Psoas muscle (tissue), 8 donors: ENCODE measurements at places on chromosomes 13 and 19. TPM values are rescaled to one million over a fixed set of nuclear protein-coding genes. Genes with fewer than 3 reads are reported as not detected.

Gene CERS1
- total RNA-seq, result 6.4 TPM

DNA sequence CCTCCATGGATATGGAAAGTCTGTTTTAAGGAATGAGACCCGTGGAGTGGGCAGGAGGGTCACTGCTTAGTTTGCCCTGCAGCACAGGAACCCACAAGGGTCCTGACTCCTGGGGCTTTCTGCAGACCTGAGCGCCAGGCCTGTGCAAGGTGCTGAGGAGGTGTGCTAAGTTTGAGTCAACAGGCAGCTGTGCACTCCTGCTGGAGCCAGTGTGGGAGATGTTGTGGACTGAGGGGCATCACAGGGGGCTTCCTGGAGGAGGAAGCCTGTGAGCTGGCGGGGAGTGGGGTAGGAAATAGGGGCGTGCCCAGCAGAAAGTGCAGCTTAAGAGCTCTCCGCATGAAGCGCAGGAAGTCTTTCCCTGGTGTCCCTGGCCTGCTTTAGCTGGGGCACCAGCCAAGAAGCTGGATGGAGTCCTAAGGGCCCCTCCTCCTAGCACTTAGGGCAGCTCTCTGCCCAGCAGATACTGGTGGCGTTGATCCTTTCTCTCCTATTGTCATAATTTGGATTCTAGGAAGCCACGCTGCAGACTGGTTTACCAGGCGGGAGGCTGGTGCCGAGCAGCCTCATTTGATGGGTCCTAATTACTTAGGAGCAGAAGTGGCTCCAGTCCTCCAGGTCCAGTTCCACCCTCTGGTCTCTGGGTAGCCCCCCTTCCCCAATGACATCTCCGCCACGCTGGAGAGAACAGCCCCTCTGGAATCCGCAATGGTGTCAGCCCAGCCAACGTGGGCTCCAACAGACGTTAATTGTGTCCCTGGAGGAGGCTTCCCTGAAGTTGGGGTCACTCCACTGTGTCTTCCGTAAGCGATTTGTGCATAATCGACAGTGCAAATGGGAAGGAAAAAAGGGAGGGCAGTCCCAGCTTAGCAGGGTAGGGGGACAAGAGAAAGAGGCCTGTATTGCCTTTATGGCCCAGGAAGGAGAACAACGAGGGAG lies 309.2 kb downstream of the ZNF536 start:
- no peak for DNase-seq

DNA sequence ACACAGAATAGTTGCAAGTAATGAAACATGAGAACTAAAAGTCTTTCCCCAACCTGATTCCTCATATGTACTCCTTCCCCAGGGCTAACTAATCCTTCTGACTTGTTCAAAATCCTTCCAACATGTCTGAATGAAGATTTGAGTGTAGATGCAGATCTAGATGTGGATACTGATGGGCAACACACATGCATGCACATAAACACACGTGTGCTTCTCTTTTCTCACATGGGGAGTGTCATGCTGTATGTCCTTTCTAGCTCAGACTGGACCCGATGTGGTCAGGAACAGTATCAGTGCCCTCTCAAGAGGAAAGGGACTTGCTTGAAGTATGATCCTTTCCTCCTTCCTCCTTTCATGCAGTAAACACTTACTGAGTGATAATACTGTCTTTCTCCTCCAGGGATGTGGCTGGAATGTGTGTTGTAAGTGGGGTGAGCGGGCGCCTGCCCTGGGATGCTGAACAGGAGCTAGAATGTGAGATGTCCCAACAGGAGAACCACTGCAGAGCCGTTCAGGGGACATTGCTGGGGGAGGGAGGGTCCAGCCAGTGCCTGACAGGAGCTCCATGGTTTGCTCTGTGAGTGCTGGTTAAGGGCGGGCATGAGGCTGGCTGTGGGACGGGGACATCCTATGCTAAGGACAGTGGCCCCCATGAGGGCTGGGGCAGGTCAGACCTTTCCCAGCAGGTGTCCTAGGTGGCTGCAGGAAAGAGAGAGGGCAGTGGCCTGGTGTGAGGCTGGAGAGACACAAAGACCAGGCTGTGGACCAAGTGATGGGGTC lies 146.9 kb downstream of the TEX29 start:
- DNase-seq, result no peak

Gene TEX101
- not detected for total RNA-seq

- no peak for DNase-seq
Measured at GRCh38 chr19:1626417-1627010, 21.3 kb upstream of the UQCR11 start.

Gene GRIN2D
- 0.07 TPM for total RNA-seq

GRCh38 chr13:86591862-86592261 lies 792.6 kb upstream of the SLITRK6 start:
- no peak for DNase-seq

Gene COX7A1
- total RNA-seq, result 1,598 TPM

DNA sequence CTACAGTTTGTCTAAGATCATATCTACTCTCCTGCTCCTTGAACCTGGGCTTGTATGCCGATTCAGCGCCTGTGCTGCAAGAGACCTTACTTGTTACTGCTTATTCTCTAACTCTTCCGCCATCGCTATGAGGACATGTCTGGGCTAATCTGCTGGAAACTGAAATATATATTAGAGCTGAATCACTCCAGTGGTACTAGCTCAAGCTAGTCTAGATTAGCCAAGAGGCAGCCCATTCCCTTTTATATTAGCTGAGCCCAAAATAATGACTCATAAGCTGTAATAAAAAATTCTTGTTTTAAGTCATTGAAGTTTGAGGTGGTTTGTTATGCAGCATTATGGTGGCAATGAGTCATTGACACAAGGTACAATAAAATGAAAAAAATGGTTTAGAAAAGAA lies 52.8 kb downstream of the SLC6A16 start:
- no peak for DNase-seq

Gene WASF3
- 7.8 TPM for total RNA-seq

DNA sequence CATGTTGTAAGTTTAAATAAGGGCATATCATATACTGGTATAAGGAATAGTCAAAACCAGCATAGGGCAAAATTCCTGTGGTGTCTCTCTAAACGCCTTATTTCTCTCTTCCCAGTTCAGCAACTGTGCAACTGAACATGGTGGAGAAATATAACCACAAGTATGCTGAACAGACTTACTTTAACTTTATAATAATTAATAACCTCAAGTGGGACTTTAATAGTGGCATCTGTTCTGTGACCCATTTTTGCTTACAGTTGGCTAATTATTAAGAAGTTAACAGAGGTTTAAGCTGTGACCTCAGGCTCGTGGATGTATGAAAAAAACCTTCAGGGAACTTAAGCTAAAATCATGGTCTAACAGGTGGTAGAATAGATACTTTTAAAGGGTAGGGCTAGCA lies 54.3 kb downstream of the MICU2 start:
- DNase-seq, result no peak

Gene KCNN4
- 0.89 TPM for total RNA-seq

- DNase-seq, result peak; percentile 34
Measured at GRCh38 chr19:35609851-35610353, 2.6 kb upstream of the HAUS5 start.

DNA sequence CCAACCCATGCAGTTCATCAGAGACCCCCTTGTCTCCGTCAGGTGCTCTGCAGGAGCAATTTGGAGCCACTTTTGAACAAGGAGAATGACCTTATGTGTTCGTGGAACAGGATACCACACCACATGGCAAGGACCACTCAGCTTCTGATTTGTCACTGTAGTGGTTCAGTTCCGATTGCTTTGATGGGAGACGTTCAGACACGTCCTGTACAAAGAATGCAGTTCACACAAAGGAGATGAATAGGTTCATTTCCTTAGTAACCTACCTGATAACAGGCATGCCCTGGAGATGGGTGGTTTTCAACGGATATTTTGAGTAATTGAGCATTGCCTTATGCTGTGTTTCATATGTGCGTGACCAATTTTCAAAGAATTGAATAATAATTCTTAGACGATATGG lies 17.2 kb downstream of the FGF9 start:
- no peak for DNase-seq

- DNase-seq, result no peak
Measured at GRCh38 chr19:29277102-29277501, 64.2 kb upstream of the UQCRFS1 start.

- no peak for DNase-seq
Measured at GRCh38 chr19:14183741-14184350, 22.1 kb downstream of the ADGRL1 start.

- peak; percentile 78 for DNase-seq
Measured at GRCh38 chr19:1122972-1123363, 19.2 kb downstream of the GPX4 start.

GRCh38 chr19:46447824-46448223 lies 19.1 kb upstream of the PNMA8C start:
- no peak for DNase-seq

DNA sequence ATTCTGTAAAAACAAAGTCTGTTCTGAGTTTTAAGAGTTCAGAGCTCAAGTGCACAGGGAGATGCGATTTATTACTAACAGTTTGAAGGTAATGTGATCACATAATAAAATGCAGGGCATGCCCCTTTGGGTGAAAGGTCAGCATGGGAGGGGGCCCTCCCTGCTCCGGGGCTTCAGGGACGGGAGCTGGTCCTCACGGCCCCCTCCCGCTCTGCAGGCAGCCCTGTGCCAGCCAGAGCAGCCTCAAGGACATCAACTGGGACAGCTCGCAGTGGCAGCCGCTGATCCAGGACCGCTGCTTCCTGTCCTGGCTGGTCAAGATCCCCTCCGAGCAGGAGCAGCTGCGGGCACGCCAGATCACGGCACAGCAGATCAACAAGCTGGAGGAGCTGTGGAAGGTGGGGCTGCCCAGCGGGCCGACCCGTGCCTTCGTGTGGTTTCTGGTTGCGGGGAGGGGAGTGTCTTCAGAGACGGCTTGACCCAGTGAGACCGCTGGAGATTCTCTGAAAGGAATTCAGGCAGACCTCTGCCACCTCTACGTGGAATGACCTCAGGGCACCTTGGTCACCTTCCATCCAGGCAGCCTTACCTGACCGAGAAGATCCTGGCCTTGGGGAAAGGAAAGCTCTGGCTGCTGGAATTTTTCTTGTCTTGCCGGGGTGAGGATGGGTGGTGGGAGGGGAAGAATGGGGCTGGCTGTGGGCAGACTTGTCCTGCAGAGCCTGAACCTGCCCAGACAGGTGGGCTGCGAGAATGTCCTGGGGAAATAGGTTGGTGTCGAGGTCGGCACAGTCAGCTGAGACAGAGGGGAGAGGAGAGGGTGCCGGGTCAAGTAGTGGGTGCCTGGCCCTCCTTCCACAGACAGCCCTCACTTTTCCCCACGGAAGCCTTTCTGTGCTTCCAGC lies 19.0 kb downstream of the UPF1 start:
- no peak for DNase-seq

DNA sequence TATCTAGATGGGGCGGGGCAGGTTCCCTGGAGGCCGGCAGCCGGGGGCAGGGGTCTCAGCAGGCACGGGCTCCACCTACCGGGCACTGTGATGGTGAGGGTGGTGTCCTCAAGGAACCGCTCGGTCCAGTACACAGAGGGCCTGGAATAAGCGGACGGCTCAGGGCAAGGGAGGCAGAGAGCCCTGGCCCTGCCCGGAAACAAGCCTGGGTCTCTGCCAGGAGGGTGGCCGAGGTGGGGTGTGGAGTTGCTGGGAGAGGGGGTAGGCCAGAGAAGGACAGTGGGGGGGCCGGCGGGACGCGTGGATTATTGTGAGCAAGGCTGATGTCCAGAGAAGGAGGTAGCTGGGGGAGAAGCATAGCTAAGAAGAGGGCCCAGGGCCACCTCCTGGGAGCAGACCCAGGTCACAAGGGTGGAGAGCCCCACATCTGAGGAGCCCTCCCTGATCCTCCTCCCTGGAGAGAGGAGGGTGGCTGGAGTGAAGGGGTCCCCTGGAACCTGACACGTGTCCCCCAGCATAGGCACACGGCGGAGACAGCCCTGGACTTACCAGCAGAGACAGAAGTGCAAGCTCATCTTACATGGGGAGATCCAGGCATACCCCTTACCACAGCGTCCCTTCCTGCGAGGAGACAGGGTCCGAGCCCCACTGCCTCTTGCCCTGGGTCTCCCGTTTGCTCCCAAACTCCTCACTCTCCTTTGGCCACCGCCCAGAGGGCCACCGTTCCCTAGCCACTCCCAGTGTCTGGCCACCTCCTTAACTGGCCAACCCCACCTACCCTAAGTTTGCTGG lies 29.0 kb upstream of the MIER2 start:
- no peak for DNase-seq

Gene GRAMD1A
- 40.0 TPM for total RNA-seq

GRCh38 chr13:83731113-83731512 lies 151.2 kb downstream of the SLITRK1 start:
- DNase-seq, result no peak

Gene ZNF541
- total RNA-seq, result 0.73 TPM

DNA sequence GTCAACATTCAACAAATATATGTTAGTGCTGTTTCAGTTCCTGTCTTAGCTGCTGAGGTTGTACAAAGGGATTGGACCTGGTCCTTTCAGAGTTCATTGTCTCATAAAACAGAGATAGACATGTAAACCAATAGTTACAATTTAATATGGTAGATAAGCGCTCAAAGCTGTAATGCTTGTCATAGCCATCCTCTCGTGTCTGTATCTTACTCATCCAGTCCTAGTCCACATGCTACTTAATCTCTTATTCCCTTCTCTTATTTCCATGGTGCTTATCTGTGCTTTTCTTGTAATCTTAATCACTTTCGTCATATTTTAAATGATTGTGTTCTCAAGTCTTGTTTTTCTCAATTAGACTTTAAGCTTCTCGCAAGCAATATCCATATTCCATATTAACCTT lies 185.2 kb upstream of the OBI1 start:
- DNase-seq, result no peak

DNA sequence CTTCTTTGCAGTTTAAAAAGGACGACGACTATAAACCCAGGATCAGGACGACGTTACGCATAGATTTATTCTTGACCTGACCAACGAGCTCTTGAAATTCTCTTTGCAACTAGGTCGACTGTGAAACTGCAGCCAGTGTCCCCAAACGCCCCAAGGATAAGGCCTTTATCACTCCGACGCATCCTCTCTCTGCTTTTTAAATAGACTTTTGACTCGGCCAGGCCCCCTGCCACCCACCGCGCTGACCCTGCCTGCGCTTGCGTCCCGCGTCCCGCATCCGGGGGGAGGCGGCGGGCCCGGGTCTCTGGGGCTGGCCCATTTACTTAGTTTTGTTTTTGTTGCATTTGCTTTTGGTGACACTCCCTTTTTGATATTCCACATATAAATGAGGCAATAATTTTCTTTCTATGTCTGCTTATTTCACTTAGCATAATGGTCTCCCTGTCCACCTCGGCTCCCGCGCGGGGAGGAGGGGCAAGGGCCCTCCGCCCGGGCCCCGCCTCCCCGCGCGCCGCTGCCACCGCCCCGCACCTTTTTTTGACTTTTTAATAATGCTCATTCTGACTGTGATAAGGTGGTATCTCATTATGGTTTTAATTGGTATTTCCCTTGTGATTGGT lies 17.4 kb downstream of the RB1 start:
- no peak for DNase-seq

DNA sequence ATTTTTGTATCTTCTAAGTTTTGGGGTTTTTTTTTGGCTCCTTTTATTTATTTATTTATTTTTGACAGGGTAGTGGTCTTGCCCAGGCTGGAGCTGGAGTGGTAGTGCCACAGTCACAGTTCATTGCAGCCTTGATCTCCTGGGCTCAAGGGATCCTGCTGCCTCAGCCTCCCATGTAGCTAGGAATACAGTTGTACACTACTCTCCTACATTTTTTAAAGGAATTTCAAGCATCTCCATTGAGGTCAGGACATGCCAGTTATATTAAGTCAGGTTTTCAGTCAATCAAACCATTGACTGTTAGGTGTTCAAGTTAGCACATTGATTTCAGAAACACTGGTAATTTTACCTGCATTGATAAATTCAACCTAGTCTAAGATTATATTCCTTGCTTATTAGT lies 480.5 kb upstream of the SPRY2 start:
- DNase-seq, result no peak

Gene CEACAM20
- not detected for total RNA-seq

- DNase-seq, result peak; percentile 62
Measured at GRCh38 chr13:31431722-31432137, 232.0 kb downstream of the B3GLCT start.
